ENCODE measurements at places on chromosomes 11 and 22.

GRCh38 chr22:44473166-44473565 is 24.9 kb downstream of the RTL6 start:
- DNase-seq, result no peak

- no peak for DNase-seq
These were observed 1157.4 kb downstream of the TBC1D22A start for GRCh38 chr22:47919893-47920292.

GRCh38 chr22:42026705-42027104 is 28.1 kb downstream of the WBP2NL start:
- DNase-seq, result no peak

DNA sequence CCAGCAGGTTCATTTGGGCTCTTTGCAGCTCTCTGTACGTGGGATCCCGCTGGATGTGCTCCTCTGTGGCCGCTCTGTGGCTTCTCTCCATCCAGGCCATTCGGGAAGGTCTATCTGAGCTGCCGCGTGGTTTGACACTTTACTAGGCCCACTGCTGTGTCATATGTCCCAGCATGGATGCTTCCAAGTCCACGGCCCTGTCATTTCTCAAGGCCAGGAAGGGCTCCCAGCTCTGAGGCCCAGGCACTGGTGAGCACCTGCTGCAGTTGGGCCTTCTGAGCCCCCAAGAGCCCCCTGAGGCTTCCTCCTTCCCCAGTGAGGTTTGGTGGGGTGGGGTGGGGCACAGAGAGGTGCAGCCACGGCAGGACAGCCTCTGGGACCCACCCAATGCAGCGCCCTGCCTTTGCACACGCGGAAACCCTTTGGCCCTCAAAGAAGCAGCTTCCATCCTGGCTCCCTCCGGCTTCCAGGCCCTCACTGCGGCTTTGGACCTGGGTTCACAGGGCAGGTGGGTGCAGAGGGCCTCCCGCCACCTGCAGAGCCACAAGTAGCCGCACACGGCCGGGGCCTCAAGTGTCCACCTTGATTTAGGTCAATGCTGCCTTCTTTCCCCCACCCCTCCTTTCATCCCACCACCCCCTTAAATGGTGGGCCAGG is 44.5 kb upstream of the FGF3 start:
- no peak for DNase-seq

DNA sequence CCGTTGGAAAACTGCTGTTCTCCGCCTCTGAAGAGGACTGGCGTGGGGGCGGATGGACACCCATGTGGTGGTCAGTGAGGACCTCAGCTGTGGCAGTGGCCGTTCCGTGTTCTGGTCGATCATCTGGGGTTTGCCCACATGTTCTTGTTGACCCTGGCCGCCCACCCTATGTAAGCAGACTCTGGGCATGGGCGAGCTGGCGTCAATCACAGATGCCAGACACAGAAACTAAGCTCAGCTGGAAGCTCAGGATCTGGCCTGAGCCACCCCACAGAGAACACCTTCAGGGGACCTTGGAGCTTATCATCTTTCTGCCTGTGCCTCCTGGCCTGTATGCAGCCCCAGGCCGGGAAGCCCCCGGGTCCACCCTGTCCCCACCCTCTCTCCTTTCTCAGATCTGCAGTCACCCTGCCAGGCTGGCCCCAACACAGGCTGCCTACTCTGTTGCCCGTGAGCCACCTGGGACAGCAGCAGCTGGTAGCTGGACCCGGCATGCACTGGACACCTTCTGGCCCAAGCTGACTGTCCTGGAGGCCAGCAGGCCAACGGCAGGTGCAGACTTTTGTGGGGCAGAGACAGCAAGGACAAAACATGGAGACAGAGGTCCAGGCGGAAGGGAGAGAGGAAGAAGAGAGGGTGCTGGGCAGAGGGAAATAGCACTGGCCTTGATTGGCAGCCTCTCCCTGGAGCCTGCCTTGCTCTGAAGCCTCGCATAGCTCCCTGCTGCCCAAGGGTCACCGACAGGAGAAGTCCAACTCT is 91.5 kb downstream of the PHF21B start:
- DNase-seq, result no peak

DNA sequence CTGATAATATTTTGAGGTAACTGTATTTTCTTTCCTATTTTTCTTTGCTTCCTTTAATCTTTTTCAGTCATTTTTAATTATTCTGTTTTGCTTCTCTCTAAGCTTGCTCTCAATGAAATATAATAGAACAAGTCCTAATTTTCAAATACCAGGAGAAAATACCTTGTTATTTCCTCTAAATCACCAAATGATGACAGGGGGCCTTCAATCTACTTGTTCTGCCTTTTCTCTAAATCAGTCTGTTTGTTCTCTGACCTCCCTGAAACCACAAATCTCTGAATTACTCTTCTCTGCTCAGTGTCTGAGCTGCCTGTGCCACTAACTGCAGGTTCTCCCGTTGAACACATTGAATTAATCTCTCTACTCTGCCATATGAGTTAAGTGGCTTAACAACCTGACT is 286.2 kb downstream of the C11orf87 start:
- no peak for DNase-seq

- DNase-seq, result no peak
These were observed 24.5 kb downstream of the RPUSD4 start for GRCh38 chr11:126186708-126187529.
